ENCODE measurements at places on chromosomes 16 and 17. TPM values are rescaled to one million over a fixed set of nuclear protein-coding genes. Genes with fewer than 3 reads are reported as not detected.
A peak's percentile ranks its signal among the peaks of the same experiment; 100 is the strongest.

- DNase-seq: no peak
These were observed 264.1 kb downstream of the TMEM114 start for GRCh38 chr16:8326232-8326631.

DNA sequence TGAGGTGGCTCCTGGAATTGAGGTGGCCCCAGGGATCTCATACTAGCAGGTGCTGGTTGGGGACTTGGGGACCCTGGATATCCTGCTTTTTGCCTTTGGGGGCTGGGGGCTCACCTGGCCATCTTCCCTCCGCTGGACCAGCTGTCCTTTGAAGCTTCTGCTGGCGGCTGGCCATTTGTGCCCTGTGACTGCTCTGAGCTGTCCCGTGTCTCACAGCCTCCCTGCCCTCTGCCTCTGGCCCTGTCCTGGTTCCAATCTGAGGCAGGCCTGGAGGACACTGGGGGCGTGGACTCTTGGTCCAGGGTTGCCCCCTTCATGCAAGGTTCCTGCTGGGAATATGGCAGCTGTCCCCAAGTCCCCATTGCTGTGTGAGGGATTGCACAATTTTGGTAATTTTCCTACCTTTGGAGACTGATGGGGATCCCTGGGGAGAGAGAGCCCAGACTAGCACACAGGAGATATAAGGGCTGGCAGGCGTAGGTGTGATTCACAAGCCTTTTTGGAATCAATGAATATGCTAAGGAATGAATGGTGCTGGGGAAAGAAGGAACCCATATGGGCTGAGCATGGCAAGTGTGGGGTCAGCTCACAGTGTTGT, 19.2 kb downstream of the ADCY7 start:
- no peak for DNase-seq

- no peak for DNase-seq
These were observed at the start of gene CA10 for GRCh38 chr17:52158450-52159042. TSS of gene CA10 (minus strand) at chr17:52158714.

DNA sequence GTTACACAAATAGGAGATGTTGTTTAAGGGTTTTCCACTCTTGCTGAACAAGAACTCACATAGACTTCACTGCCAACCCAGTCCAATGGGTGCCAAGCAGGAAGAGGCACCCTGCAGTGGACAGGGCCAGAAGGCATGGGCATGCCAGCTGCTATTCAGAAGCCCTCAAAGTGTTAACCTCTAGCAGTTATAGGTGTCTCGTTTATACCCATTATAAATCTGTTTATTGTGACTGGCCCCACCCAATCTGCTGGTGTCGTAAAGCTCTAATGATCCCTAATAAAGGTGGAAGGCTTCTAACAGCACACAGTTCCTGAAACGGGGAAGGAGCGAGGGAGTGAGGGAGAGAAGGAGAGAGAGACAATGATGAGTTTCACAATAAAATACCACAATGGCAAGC, 23.9 kb downstream of the HNF1B start:
- no peak for DNase-seq

DNA sequence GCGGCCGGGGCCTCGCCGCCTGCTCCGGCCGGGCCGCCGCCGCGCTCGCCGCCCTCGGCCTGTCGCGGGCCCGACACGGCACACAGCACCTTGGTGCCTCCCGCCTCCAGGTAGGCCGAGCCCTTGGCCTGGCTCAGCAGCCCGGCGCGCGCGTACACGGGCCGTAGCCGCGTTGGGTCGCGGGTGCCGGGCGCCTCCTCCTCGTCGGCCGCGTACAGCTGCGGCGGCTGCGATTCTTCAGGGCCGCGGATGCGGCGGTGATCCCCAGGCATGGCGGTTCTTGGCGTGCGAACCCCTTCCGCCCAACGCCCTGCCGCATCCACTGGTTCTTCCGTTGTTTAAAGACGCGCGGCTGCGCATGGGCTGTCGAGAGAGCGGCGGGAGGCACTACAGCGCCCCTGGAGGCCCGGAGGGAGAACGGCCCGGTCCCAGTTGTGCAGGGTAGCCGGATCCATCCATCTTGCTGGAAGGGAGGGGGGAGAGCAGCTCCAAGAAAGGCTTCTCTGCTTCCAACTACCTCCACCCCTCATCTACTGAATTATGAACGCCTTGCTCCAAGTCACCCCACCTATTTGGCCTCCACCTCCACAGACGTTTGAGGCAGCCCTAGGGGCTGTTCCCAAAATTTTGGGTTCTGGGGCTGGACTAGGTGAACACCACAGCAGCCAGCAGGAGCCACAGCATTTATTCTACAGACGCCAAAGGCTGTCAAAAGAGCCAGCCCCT, at the start of gene EXOSC6:
TSS of gene EXOSC6 (minus strand) at position 312 of the 726 bp plus-strand sequence. CDS start at position 272, 40 bp downstream.
- DNase-seq: peak; percentile 92

DNA sequence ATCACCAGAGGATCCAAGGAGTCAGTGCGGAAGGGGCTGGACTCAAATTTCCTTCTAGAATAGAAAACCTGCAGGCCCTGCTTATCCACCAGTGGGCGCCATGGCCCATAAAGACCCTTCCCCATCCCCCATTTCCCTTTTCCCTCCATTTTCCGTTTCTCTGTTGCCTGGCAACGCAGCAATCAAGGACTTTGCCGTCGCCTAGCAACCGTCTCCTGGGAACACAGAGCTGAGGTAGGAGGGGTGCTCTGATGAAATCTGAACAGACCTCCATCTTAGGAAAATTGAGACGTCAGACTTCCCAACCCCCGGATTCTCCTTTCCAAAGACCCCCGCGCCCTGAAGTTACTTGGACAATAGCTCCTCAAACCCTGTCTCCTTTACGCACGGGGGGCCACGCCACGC, 5.7 kb downstream of the DLG4 start:
- no peak for DNase-seq

DNA sequence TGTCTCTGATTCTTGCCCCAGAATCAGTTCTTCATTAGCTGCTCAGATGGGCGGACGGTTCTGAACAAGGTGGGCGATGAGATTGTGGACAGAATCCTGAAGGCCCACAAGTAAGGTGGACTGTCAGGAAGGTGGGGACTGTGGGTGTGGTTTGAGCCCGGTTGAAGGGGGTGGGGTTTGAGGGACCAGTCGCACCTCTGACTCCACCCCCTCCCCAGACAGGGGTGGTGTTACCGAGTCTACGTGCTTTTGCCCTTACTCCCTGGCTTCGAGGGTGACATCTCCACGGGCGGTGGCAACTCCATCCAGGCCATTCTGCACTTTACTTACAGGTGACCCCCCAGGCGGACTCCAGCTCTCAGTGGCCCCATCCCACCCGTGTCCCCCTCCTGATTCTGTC, 11.3 kb downstream of the PLD2 start:
- no peak for DNase-seq

- DNase-seq: no peak
These were observed 5.0 kb downstream of the CTF1 start for GRCh38 chr16:30901201-30902028.

GRCh38 chr17:45108595-45109521, 23.5 kb downstream of the PLCD3 start:
- no peak for DNase-seq

CTRB2 gene
- not detected for total RNA-seq

ABCA3 gene
- 9.0 TPM for total RNA-seq

Measured in heart right ventricle (tissue), 16 donors.